ENCODE measurements at places on chromosomes 4 and X.
A peak's percentile ranks its signal among the peaks of the same experiment; 100 is the strongest.

DNA sequence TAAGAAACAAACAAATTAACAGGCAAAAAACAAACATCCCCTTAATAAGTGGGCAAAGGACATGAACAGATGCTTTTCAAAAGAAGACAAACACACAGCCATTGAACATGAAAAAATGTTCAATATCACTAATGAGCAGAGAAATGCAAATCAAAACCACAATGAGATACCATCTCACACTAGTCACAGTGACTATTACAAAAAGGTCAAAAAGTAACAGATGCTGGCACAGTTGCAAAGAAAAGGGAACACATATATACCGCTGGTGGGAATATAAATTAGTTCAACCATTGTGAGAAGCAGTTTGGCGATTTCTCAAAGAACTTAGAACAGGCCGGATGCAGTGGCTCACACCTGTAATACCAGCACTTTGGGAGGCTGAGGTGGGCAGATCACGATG is 146.1 kb upstream of the NEIL3 start:
- no peak for DNase-seq

- no peak for DNase-seq
These were observed 22.4 kb upstream of the HPSE start for GRCh38 chr4:83356899-83357661.

DNA sequence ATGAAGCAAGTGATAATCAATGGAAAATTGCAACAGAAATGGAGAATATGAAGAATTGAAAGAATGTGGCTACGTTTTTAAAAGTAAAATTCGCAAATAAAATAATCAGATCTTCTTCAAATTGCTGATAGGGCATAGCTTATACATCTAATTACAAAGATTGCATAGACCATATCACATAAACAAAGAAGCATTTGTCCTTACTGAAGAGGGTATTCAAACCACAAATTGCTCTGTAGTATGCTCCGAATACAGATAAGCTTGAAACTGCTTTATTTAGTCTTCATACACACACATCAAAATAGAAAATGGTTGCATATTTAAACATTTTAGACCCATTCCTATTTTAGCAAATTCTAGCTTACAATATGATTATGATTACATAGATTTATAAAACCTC is 206.7 kb upstream of the SLIT2 start:
- DNase-seq, result no peak

DNA sequence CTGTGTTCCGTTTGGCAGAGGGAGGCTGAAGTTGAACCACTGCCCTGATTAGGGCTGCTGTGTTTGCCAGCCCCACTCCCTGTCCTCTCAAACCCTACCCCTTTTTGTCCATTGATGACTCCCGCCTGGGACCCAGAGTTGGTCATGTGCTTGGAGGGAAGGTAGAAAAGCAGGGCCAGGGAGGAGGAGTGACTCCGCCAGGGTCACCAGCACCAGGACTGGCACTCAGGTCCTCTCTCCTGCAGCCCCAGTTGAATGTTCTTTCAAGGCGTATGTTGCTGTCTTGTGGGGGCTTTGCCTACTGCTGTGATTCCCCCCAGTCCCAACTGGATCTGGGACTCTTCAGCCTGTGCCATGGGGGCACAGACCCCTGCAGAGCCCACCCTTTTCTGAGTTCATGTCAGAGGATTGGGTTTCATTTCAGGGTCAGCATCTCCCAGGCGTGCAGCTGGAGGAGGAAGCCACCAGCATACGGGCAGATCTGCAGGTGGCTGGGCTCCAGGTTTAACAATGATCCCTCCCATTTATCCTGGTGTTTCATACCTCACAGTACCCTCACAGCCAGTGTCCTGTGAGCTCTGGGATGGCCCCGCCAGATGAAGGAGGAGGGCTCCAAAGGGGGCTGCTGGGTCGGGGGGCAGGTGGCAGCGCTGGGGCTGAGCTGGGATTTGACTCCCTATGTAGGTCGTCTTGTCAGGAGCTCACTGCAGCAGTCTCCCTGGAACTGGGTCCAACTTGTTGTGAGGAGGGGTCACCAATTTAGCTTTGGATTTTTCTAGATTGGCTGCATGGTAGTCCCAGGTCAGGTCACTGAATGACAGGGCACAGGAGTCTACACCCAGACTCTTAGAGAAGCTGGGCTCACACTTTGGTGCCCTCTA is 55.7 kb downstream of the MSX1 start:
- no peak for DNase-seq

- DNase-seq, result no peak
These were observed 1494.4 kb downstream of the STIM2 start for GRCh38 chr4:28354880-28355656.

- DNase-seq, result peak; percentile 8
These were observed 1.3 kb upstream of the CITED1 start for GRCh38 chrX:72306851-72307645.

GRCh38 chr4:169963998-169964397 is 62.2 kb downstream of the MFAP3L start:
- no peak for DNase-seq

DNA sequence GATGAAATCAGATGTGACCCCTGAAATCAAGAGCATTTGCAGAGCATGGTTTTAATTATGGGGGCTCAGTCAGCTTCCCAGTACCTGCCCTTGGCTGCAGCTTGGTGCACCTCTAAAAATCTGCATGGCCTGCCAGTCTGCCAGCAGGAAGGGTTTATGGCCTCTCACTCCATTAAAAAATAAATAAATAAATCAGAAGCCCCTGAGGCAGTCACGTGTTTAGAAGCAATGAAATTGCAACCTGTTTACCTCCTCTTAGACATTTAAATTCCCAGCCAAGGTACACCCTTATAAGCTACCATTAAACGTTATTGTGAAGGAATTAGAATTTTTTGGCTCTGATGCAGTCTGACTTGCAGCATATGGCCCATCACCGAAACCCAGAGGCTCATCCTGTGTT is 114.0 kb upstream of the LDB2 start:
- DNase-seq, result no peak

- no peak for DNase-seq
These were observed 98.3 kb upstream of the EOLA2 start for GRCh38 chrX:150036641-150037040.

GRCh38 chr4:182276210-182277109 is 33.3 kb downstream of the TENM3 start:
- no peak for DNase-seq

GRCh38 chr4:111689214-111689613 is 456.0 kb upstream of the FAM241A start:
- no peak for DNase-seq

DNA sequence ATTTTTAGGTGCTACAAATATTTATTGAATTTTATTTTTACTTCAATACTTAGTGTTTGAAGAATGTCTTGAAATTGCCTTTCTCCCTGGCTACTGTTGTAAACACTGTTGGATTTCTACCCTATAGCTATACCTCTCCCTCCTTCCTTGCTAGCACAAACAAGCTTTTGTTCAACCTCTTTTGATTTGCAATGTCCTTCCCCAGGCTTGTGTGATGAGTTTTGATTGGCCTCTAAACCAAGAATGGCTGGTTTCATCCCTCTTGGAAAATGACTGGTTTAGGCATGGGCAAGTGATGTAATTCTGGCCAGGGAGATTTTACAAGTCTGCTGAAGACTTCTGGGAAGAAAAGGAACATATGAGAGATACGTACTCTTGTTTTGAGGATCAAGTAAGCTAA is 25.3 kb upstream of the SLITRK2 start:
- no peak for DNase-seq

- DNase-seq, result no peak
These were observed 115.5 kb downstream of the SOX3 start for GRCh38 chrX:140389331-140389730.

DNA sequence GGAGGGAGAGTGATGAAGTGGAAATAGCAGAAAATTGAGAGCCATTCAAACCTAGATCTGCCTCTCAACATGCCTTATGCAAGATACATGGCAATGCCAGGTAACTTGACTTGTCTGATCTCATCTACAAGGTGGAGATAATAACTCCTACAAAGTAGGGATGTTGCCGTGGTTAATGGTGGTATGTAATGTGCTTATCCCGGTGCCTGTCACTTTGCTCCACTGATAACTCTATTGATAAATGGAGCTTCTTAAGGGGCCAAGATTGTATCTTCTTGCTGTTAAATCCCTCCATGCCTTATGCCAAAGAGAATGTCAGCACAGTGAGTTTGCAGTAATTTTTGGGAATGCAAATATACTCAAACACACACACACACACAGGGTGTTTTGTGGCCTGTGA is 355.8 kb downstream of the MAPK10 start:
- no peak for DNase-seq

- DNase-seq, result peak; percentile 26
These were observed 119.1 kb upstream of the TRIM2 start for GRCh38 chr4:153084980-153085630.

DNA sequence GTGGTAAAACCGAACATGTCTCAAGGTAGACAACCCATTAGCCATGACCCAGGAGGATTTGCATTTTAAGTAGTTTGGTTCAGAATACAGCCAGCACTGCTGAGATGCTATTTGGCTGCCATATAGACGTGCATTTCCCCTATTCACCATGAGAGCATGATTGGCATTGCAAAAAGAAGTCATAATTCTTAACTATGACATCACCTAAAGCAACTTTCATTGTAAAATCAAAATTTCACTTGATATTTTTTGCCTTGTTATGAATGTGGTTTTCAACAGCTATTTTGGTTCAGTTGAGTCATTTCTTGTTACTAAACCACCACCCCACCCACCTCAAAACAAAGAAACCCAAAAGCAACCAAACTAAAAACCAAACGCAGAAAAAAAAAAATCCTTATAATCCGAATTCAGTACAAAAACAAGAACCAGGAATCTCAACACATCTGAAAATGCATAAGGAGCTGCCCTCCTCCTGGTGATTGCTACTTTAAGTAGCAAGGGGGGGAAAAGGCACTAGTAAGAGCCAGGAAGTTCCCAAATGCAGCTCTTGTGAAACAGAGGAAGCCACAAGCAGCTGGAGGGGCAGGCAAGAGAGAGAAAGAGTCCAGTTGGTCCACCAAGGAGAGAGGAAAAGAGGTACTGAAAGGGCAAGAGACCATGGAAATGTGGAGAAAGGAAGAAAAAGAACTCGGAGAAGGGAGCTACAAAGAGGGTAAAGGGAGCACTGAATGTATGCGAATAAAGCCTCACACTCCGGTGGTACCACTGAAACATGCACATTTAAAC is 3.1 kb downstream of the SLITRK4 start:
- no peak for DNase-seq

DNA sequence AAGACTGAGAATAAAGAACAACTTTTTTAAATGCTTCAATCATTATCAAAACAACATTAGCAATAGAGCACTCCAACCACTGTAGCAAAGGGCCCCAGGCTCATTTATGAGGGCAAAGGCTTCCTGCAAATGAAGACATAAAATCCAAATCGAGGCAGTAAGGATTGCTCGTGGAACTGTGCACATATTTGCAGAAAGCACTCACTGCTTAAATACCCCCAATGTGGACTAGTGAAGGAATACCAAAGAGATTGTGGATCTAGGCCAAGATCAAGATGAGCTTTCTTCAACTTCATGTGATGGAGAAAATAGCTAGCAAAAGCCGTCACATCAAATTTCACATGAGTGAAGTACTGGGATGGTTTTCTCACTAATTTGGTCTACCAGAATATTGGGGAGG is 35.2 kb downstream of the GPC3 start:
- DNase-seq, result no peak

- DNase-seq, result peak; percentile 41
These were observed 1.2 kb downstream of the PNPLA4 start for GRCh38 chrX:7925867-7926472.

- DNase-seq, result peak; percentile 23
These were observed 32.0 kb upstream of the CLDN24 start for GRCh38 chr4:183354219-183354618.

DNA sequence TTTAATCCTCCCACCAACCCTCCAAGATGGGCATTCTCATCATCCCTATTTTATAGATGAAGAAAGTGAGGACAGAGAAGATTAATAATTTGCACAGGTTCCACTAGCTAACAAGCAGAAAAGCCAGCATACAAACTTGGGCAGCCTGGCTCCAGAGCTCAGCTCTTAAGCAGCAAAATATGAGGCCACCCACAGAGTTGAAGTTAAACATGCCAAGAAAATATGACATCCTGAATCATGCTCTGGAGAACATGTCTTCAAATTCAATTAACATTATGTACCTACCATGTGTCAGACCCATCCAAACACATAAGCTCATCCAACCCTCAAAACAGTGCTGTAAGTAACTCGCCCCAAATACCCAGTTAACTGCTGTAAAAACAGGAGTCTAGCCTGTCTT is 33.9 kb downstream of the USP46 start:
- DNase-seq, result no peak

DNA sequence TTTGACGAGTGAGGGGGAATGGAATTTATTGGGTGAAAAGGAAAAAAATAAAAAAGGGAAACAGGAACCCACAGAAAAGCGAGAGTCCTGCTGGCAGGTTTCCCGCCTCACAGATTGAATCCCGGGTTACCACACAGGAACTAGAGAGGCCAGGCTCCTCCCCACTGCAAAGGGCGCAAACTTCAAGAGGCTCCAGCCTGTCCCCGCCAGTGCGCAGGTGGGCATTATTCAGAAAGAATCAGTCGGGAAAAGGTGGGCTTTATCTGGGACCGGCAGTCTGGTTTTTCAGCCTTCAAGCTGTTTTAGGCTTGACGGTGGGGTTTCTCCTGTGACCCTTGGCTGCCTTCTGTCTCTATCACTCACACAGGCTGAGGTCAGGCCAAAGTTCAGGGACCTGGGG is 1496.8 kb downstream of the RPA4 start:
- DNase-seq, result no peak

DNA sequence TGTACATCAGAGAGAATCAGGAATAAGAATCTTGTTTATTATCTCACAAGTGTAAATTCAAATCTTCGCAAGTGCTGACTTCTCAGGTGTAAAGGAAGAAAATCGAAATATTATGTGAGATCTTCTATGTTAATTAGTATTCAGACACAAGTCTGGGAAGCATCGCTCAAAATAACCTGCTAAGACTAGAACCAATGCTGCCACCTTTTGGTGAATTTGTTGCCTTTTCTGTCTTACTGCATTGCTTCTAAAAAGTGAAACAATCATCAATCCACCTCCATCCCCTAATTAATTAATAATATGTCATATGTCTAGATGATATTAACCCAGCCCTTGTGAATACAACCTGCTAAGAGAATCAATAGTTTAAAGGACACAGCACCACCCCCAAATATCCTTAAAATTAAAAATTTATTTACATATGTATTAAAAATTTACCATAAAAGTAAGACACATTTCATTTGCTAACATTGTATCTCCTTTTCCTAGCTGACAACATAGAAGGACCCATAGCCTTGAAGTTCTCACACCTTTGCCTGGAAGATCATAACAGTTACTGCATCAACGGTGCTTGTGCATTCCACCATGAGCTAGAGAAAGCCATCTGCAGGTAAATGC is 3.5 kb downstream of the EPGN start:
- DNase-seq, result peak; percentile 27

GRCh38 chr4:18954538-18954937 is 933.0 kb upstream of the LCORL start:
- DNase-seq, result no peak

DNA sequence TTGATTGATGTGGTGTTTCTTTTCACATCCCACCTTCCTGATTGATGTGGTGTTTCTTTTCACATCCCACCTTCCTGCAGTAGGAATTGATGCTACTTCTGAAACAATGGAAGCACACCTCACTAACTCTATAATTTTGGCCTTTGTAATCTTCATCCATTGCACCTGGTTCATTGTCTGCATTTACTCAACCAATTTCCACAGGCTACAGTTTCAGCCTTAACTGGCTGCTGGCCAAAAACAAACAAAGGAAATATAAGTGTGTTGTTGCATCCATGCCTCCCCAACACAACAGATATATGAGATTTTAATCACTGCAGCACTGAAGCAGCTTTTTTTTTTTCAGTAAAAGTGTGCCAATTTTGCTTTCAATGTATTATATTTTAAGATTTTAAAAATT is 867.6 kb upstream of the PCDH7 start:
- peak; percentile 43 for DNase-seq

Measured in NCI-H774 (cell line).